ENCODE measurements at places on chromosomes 11 and 22.

DNA sequence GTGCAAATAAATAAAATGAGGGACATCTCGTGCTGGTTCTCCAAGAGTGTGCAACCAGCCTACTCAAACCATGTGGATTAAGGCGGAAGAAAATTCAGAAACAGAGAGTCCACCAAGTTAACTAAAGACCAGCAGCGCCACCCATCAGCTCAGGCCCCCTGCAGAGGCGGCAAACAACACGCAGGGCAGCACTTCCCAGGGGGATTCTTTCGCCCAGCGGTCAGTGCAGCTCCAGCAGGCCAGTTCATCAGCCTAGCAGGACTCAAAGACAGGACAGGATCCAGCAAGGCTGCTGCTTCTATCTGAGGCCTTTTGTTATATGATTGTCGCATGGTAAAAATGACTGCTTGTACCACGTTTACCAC lies 51.7 kb downstream of the PACSIN2 start:
- no peak for DNase-seq

DNA sequence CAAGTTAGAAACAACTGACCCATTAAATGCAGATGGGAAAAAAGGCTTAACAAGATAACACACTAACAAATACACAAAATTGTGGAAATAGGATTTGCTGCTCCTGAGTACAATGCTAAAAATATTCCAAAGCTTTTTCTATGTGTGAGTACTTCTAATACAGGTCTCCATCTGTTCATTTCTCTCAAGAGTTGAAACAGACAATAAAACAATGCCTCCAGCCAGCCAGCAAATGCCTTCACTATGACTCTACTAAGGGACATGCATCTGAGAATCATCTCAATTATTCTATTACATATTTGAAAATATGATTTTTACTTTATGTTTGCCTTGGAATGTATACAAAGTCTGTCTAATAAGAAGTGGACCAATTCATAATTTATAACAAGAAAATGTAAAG lies 119.0 kb downstream of the CADM1 start:
- no peak for DNase-seq

DNA sequence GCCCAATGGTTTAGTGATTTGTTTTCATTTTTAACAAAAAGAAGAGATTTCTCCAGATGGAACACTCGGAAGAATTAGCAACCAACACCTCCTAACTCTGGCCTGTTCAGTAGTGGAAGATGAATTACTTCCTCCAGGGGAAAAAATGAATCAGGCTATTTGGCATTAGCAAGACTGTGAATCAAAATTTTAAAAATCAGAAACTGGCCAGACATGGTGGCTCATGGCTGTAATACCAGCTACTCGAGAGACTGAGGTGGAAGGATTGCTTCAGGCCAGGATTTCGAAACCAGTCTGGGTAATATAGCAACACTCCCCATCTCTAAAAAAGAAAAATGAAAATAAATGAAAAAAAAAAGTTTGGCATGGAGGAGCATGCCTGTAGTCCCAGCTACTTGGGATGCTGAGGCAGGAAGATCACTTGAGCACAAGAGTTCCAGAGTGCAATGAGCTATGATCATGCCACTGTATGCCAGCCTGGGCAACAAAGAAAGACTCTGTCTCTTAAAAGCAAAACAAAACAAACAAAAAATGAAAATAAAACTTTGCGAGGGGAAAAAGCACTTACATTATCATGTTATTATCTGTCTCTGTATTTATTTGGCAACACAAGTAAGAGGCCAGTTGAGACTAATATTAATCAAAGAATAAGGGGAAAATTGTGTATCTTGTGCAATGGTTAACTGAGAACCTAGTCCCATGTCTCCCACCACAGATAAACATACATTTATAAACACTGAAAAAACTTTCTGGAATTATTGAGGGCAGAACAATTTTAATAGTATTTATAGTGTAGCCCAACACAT lies 796.3 kb upstream of the ANO3 start:
- no peak for DNase-seq

- DNase-seq = no peak
Observed at GRCh38 chr11:11667056-11667455, 45.3 kb upstream of the GALNT18 start.

Measured in NCI-H2029 (cell line).